NCI-H526 (cell line): ENCODE measurements at places on chromosomes 5 and 9.

DNA sequence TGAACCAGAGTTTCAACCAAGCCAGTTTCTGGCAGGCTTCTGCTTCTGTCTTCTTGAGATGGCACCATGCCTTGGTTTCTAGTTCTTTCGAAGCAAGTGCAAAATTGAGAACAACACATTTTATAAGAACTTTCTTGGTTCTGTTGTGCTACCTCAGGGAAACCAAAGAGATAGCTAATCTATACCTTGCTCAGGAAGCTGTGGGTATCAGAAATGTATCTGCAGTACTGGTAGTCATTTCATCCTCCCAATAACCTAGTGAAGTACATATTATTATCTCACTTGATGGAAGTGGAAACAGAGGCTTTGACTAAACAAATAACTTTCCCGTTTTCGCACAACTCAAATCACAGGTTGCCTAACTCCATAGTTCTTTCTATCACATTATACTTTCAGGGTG is 246.6 kb downstream of the ENC1 start:
- no peak for DNase-seq

DNA sequence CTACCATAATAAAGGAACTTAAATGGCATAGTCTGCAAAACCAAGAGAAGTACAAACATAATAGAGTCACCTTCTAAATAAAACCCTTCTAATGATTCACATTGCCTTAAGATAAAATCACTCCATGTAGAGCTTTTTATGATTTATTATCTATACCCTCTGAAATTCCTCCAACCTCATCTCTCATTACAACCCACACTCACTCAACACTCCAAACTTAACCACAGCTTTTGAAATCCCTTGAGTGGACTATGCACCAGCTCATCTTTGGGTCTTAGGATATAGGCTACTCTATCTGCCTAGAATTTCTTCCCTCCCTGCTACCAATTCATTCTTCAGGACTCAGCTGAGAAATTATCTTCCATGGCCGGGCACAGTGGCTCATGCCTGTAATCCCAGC is 122.5 kb downstream of the CETN3 start:
- no peak for DNase-seq

- no peak for DNase-seq
These were observed 483.4 kb downstream of the PLK2 start for GRCh38 chr5:57976506-57976905.

GRCh38 chr5:176134529-176135223 is 103.5 kb upstream of the SIMC1 start:
- no peak for DNase-seq

DNA sequence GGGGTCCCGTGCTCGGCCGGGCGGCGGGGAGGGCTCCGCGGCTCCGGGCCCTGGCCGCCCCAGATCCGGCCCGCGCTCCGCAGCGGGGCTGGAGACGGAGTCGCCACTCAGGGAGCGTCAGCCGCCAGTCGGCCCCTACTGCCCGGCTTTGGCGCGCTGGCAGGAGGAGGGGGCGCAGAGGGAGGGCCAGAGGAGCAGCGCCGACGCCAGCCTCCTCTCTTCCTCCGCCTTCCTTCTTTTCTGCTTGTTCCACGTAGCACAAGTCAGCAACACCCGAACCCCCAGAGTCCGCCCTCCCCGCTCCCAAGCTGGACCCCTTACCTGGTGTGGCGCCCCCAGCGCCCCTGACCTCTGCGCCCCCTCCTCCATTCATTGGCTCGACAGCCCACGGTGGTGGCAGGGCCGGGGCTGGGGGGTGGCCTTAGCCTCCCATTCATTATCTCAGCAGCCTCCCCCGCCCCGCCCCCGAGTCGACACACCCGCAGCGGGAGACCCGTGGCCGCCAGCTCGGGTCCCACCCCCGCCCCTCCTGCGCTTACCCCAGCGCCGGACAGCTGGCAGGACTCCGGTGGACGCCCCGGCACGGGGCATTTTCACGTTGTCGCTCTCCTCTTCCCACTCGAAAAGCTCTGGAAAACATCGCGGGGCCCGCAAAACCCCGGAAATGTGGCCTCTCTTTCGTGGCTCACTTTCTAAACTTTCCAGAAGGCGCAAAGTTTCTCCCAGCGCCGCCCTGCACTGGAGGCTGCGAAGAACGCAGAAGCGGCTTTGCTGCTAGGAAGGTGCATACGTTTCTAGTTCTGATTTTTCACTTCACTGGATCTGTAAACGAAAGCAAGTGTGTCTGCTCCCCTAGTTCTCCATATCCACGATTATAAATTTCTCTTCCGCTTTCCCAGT is at the start of gene LPAR1:
LPAR1 (minus strand) TSS at position 140 of the 900 bp plus-strand sequence. CDS start 66,353 bp downstream, outside the sequence.
- DNase-seq: peak; percentile 16

DNA sequence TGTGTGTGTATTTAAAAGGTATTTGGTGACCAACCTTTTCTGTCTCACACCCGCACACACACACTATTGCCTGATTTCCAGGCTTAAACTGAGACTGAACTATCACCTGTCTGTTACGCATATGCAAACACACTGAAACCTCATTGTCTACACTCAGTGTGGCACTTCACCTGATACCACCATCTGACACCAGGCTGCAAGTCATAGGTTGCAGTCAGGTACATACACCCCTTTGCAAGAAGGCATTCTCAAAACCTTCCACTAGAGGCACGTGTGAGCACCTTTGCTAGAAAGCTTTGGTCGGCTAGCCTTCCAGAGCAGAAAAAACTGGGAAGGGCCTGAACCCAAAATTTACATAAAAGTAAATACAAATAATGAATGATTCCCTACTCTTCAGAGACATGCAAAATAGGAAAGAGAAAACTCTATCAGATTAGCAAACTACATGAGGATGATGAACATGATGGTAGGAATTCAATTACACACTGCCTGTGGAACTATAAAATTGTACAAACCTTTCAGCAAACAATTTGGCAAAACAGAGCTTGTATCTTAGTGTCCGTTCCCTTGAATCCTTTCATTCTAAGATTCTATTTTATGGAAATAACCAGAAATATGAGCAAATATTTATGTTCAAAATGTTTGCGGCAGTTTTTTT is 5.9 kb upstream of the FOXD1 start:
- DNase-seq: peak; percentile 96
